ENCODE measurements at places on chromosomes 16 and 17.

- DNase-seq, result no peak
Observed at GRCh38 chr17:2365132-2365531, 27.8 kb downstream of the SGSM2 start.

GRCh38 chr17:63337579-63337978, 108.5 kb downstream of the CYB561 start:
- DNase-seq, result no peak

DNA sequence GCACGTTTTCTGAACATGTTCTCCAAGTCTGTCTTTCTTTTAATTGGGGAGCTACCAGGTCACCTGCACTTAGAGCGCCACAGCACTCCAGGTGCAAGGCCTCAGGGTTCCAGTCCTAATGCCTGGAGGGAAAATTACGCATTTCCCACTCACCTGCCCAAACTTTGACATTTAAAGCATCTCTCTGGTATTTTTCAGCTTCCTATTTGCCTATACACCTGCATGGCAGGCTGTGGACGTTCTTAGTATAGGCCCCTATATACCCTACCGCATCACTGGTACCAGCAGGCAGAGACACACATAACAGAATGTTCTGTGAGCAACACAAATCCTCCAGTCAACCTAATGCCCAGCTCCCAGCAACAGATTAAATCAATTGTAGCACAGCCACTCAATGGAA, 213.3 kb downstream of the MRTFB start:
- no peak for DNase-seq

GRCh38 chr17:20263595-20263994, 203.7 kb downstream of the LGALS9B start:
- DNase-seq, result no peak

GRCh38 chr17:38458521-38458920, 30.3 kb downstream of the ARHGAP23 start:
- DNase-seq, result no peak

GRCh38 chr17:72591289-72592241, 470.7 kb downstream of the SOX9 start:
- DNase-seq, result no peak

GRCh38 chr16:89922884-89923639, at the start of gene TUBB3:
Gene TUBB3, plus strand, starts transcription at chr16:89923342. Its CDS starts 60 bp downstream, at chr16:89923402.
- DNase-seq, result no peak

GRCh38 chr16:69926241-69926640, 24.9 kb upstream of the CLEC18A start:
- DNase-seq, result no peak

GRCh38 chr17:32142857-32143526, 690 bp downstream of the RHOT1 start:
- DNase-seq, result no peak

DNA sequence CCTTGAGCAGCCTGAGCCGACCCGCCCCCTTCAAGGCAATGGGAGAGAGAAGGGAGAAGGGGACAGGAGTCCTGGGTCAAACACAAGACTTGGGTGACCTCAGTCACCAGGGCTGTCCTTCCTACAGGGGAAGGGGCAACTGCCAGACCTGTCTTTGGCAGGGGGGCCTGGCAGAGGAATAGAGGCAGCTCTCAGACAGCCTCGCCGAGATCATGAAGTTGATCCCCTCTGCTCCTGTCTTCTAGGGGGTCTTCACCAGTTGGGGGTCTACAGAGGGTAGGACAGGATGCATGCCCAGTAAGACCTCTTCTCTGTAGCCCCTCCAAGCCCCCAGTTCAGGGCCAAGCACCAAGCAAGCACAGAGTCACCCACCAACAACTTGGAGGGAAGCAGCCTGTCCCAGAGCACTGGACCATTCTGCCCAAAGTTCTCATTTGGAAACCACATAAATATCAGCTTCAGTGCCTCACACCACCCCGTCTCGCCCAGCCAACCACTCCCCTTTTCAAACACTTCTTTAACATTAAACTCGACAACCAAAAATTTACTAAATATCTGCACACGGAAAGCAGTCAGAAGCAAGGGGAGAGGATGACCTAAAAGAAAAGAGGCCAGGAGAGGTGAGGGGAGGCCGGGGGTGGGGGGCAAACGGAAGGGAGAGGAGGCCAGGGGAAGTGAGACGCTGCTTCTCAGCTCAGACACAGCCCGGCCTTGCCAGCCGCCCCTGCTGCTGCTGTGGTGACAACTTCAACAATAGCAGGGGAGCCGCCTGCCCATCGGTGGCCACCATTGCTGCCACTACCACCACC, 7.7 kb downstream of the DOK4 start:
- DNase-seq, result no peak

DNA sequence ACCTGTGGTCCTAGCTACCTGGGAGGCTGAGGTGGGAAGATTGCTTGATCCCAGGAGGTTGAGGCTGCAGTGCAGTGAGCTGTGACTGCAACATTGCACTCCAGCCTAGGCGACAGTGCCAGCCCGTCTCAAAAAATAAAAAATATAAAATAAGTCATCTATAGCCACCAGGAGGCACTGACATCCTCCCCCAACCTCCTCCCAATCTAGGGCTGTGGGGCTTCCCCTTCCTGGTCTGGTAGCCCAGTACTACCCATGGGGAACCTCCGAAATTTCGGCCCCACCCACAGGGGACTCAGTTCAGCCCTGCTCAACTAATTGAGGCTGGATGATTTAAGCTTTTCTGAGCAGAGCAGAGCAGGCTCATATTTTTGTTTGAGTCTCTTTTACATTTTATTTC, 3.2 kb downstream of the ZSCAN10 start:
- no peak for DNase-seq

DNA sequence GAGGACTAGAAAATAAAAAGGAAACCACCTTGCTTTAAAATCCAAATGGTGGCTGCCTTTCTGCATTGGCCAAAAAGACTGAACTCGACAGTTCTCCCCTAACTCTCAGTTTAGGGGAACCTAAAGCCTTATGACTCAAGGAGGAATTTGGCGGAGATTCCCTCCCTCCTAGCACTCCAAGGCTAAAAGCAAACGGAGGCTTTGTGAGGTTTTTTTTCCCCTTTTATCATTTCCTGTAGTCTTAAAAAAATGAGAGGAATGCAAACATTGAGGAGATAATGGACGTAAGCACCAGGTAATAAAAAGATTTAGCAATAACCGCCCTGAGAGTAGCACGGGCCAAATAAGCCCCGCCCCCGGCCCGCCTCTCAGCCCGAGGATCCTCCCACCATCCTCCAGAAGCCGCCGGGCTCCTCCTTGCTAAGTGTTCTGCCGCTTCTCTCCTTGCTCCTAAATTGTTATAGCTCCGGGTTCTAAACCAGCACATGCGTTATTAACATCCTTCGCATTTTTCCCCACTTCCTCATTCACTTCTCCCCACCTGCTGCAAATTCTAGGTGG, 5.8 kb upstream of the KIFC3 start:
- peak; percentile 84 for DNase-seq

Data from right atrium auricular region (tissue), 2 donors.